ENCODE measurements at places on chromosomes 7 and 10. TPM values are rescaled to one million over a fixed set of nuclear protein-coding genes. Genes with fewer than 3 reads are reported as not detected.

DNA sequence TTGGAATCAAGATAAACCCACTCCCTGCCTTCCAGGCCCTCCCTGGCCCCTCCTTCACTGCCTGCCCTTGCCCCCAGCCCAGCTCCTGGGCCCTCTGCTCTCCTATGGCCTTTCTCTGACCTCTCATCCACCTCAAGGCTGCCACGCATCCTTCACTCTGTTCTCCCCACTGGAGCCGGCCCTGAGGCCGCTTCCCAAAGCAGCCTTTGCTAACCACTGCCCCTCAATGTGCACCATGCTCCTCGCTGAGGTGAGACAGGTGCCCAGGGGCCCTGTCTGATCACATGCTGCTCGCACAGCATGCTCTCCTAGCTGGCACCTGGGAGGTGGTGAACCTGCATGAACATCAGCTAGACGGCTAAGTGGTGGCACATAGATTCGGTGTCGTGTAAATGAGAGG is 138.5 kb upstream of the RET start:
- no peak for DNase-seq

- no peak for DNase-seq
These were observed 194.4 kb downstream of the CCSER2 start for GRCh38 chr10:84522612-84523462.

DNA sequence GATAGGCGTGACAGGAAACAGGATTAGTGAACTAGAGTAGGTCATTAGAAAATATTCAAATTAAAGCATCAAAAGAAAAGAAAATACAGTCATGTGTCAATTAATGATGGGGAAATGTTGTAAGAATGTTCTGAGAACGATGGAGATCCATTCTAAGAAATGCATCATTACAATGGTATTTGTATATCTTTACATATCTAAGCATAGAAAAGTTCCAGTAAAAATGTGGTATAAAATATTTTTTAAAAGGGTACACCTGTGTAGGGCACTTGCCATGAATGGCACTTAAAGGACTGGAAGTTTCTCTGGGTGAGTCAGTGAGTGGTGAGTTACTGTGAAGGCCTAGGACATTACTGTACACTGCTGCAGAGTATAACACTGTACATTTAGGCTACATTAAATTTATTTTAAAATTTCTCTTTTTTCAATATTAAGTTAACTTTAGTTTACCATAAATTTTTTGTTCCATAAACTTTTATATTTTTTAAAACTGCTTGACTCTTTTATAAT is 282.5 kb downstream of the BMPER start:
- DNase-seq: no peak

DNA sequence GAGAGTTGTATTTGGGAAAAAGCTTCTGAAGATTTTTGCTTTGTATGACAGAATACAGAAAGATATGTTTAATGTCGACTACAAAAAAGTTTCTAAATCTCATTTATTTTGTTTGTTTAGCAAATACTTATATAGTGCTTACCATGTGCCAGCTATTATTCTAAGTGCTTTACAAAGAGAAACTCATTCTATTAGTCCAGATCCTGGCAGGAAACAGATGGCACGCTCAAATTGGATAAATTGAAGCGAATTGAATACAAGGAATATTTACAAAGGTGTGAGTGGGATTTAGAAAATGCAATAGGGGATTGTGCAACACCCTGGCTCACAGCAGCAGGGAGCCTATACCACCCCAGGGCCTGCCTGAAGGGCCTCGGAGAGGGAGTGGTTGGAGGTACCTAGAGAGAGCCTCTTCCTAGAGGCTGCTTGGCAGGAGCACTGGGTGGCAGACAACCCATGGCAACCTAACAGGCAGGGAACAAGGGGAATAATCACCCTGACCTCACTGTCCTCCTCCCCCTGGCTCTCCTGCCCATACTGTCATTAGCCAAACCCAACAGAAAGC is 27.6 kb upstream of the FAM204A start:
- DNase-seq: no peak

ANKRD7 gene
- 0.34 TPM for polyA plus RNA-seq

Measured in hepatocyte (in vitro differentiated cells).